Activated naive CD4-positive, alpha-beta T cell treated with Interleukin-2 at 50 U/mL for 16 hours (primary cell): ENCODE measurements at places on chromosomes 6 and 20.

GRCh38 chr6:153958860-153959259 is 80.2 kb upstream of the OPRM1 start:
- no peak for DNase-seq

DNA sequence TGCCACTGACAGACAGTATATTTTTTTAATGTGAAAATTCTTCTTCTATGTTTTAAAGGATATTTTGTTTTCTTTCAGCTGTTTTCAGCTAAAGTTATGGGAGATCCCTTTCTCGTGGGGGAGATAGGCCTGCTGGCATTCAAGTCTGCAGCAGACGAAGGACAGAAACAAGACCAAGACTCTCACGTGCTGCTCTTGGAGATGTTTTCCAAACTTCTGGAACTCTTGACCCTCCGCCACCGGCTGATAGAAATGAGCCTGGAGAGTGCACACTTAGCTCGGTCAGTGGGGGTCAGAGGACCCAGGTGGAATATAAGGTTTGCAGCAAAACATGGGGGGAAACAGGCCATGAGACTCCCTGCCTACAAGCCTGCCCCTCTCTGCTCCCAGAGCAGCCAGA is 120.5 kb downstream of the CD164 start:
- no peak for DNase-seq

GRCh38 chr20:48657426-48658197 is 170.2 kb downstream of the PREX1 start:
- DNase-seq, result peak; percentile 64

- DNase-seq, result no peak
Observed at GRCh38 chr6:35253249-35253648, 6.3 kb upstream of the ZNF76 start.

GRCh38 chr6:56372406-56372995 is 125.1 kb upstream of the COL21A1 start:
- DNase-seq, result no peak

DNA sequence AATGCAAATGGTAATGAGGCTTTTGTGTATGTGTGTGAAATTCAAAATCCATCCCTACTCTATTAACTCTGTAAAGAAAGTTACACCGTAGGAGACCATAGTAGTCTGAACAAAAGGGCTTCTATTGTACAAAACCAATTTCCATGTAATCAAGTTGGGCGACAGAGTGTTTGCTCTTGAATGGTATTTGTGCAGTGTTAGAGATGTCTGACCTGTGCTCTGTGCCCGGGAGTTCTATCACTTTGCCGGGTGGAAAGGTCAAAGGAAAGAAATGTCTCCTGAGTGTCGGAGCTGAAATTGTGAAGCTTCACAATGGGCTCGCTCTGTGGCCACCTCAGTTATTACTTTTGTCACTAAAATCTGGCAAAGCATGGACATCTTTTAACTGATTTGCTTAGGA is 312.0 kb downstream of the SAMD5 start:
- DNase-seq, result no peak

DNA sequence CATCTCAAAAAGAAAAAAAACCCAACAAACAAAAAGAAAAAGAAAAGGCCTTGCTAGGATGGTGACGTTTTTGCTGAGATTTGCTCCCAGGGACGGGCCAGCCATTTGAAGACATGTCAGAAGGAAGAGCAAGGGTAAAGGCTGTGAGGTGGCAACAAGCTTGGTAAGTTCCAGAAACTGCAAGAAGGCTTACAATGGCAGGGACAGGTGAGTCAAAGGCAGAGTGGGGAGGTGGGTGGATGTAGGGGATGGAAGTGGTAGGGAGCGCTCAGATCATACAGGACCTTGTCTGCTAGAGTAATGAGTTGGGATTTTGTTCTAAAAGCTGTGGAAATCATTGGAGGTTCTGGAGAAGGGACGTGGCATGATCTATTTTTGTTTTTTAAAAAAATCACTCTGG is 4.3 kb downstream of the KIF3B start:
- no peak for DNase-seq

GRCh38 chr20:62357681-62358080 is 9.4 kb downstream of the LAMA5 start:
- DNase-seq, result no peak

GRCh38 chr20:2872459-2873009 is 747 bp upstream of the PTPRA start:
- peak; percentile 78 for DNase-seq

- no peak for DNase-seq
Observed at GRCh38 chr6:144174006-144174405, 23.7 kb downstream of the STX11 start.

- DNase-seq, result no peak
Observed at GRCh38 chr20:52921340-52921739, 50.8 kb upstream of the TSHZ2 start.

GRCh38 chr6:10531503-10531902 is 10.4 kb downstream of the GCNT2 start:
- no peak for DNase-seq
